T-cell (primary cell): ENCODE measurements at places on chromosomes 1 and 21. TPM values are rescaled to one million over a fixed set of nuclear protein-coding genes. Genes with fewer than 3 reads are reported as not detected.

- no peak for DNase-seq
Measured at GRCh38 chr1:94413311-94413710, 4.9 kb upstream of the ABCD3 start.

GRCh38 chr1:7403265-7404045 is 367.6 kb upstream of the VAMP3 start:
- no peak for DNase-seq

DNA sequence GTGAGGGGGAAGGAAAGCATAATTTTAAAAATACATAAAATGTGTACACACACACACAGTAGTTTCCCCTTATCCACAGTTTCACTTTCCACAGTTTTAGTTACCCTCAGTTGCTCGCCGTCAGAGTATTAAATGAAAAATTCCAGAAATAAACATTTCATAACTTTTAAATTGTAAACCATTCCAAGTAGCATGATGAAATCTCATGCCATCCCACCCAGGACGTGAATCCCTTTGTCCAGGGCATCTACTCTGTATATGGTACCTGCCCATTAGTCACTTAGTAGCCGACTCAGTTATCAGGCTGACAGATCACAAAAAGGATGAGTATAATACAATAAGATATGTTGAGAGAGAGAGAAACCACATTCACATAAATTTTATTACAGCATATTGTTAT is 36.2 kb downstream of the EPS15 start:
- no peak for DNase-seq

DNA sequence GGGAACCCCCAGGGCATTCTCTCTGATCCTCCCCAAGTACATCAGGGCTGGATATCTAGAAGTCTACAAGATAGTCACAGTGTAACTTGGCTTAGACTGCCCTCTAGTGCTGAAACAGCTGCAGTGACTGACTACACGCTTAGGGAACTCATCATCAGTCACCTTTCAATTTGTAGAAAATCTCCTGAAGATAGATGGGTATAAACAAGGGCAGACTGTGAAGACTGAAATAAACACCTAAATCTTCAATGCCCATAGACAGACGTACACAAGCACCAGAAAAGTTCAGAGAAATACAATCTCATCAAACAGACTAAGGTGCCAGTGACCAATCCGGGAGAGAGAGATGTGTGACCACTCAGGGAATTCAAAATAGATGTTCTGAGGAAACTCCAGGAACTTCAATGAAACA is 46.6 kb downstream of the PACC1 start:
- no peak for DNase-seq

DNA sequence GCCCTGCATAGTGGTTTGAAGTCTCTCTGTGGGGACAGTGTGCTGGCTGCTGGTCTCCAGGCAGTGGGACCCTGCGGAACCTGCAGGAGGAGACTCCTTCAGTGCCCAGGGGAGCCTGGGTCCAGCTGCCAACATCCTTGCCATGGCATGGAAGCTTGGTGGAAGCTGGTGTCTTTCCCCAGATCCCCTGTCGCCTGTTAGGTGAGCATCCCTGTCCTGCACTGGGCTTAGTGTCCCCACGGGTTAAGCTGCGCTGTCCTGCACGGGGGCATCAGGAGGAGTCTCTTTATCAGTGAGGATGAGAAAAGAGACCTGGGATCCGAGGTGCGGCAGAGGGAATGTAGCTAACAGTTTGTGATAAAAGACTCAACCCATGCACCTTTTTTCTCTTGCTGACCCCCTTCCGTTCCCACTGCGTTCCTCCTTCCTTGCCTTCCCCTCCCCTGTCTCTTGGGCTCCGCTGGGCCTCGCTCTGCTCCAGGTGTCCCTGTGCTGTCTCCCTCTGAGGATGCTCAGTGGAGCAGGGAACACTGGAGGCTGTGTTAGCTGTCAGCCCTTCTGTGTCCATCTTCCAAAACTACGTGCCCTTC is 59.3 kb downstream of the SLC37A1 start:
- DNase-seq = no peak

LRRC38 gene
- not detected for total RNA-seq

- DNase-seq = no peak
Measured at GRCh38 chr1:34711485-34711884, 43.4 kb upstream of the GJB5 start.

ATAD3B gene
- 57.9 TPM for total RNA-seq

CYP4X1 gene
- not detected for total RNA-seq

DNA sequence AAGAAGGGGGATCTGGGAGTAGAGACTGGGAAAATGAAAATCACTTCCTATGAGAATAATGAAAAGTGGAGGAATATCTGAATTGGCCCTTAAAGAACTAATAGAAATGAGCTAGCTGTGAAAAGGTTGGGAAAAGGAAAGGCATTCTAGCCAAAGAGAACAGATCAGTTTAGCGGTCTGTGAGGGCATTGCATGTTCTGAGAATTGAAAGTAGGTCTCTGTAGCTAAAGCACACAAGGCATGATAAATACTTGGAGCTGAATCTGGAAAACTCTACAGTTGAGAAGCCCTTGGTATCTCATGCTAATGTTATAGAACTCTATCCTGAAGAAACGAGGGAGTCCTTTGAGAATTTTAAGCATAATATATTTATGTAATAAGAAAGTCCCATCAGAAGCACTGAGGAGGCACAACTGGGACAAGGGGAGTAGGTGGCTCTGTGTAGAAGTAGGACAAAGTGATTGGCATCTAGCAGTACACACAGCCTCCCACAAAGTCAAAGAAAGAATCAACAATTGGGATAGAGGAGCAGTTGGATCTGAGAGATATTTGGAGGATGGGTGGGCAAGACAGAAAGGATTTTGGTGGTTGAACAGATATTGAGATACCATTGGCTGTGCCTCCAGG is 78.7 kb downstream of the GREM2 start:
- DNase-seq = no peak

- DNase-seq = no peak
Measured at GRCh38 chr1:54471588-54471987, 65.4 kb upstream of the SSBP3 start.

DNA sequence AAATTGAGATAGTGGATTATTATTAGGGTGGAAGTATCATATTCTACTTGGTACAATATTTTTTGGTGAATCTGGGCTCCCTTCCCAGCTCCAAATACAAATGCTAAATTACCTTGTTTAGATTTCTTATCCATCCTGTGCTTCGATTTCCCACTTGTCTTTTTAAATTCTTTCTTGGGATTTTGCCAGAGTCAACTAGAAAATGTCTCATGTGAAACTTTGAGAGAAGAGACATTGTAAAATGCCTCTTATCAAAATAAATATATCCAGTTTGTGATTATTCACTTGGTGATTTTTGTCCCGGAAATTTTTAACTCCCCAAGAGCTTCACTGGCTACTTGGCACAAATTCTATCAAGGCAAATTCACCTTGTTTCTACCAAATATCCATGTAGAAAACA is 202.0 kb downstream of the FMN2 start:
- no peak for DNase-seq
